ENCODE measurements at places on chromosomes 5 and 9. TPM values are rescaled to one million over a fixed set of nuclear protein-coding genes. Genes with fewer than 3 reads are reported as not detected.

DNA sequence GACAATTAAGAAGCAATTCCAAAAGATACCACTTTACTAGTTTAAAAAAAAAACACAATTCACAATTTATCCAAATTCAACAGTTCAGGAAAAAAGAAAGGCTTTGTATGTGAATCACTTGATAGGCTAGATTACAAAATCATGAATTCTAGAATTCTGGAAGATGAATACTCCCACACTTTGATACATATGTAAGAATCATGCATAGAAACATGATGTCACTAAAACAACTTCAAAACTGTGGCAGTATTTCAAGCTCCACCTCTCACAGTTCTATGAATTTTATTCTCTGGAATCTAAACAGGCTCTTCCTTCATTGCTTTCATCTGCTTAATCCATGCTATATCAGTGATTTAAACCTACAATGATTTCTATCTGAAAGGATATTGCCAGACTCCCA is 51.0 kb downstream of the GNAQ start:
- peak; percentile 64 for DNase-seq
- no peaks in the 10 kb centered on the region for H3K27me3 ChIP-seq
- H3K27ac ChIP-seq = no peak overlapping the region
- H3K4me1 ChIP-seq = peaks cover 8% of the 10 kb centered on the region
- H3K36me3 ChIP-seq = no peaks in the 10 kb centered on the region

DNA sequence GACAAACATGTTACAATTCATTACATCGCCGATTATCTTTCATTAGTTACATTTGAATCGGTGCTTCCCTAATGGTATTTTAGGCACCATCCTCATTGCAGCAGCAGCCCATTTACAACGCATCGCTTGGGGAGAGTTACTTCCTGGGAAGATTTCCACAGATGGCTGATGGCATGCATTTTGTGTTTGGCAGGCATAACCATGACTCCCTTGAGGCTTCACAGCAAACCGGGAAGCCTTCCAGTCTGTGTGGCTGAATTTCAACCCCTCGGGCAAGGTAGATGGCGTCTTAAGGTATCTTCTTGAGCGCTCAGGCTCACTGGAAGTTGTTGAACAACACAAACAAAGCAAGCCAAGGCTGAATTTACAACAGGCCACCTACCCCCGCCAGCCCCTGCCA is 1.6 kb upstream of the DNAH5 start:
- H3K36me3 ChIP-seq = no peaks in the 10 kb centered on the region
- no peak overlapping the region for H3K27ac ChIP-seq
- peak; percentile 69 for DNase-seq
- H3K4me1 ChIP-seq = no peaks in the 10 kb centered on the region

DNA sequence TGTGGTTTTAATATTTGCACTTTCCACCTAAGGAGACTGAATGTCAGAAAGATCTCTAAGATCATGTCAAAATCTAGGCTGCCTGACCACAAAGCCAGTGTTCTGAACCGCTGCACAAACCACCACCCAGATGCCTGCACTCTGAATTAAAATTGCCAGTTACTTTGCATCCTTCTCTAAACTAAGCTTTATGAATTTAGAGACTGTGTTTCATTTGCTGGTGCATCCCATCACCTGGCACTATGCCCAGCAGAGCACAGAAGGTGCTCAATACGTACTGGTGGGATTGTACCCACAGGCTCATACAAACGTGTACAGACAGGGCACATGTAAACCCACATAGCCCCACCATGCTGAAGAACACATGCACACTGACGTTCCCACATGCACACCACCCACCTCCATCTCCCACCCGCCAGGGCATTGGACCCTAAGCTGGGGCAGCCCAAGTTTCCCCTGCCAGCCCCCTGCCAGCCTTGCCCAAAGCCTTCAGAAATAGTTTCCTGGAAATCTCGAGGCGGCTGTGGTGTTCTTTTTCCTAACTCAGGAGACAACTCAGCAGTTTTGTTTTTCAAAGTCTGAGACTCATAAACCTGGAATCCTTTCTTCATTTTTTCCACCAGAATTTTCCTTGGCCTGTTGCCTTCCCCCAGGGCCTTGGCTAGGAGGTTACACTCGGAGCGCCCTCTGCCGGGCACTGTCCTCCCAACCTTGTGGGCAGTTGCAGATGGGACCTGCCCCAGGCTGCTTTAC is 9.6 kb upstream of the TRAF1 start:
- H3K27me3 ChIP-seq = no peaks in the 10 kb centered on the region
- peak overlapping the region; percentile 77 for H3K27ac ChIP-seq
- DNase-seq = peak; percentile 97
- H3K4me3 ChIP-seq = peak overlapping the region; percentile 9
- peaks cover 33% of the 10 kb centered on the region for H3K4me1 ChIP-seq

DNA sequence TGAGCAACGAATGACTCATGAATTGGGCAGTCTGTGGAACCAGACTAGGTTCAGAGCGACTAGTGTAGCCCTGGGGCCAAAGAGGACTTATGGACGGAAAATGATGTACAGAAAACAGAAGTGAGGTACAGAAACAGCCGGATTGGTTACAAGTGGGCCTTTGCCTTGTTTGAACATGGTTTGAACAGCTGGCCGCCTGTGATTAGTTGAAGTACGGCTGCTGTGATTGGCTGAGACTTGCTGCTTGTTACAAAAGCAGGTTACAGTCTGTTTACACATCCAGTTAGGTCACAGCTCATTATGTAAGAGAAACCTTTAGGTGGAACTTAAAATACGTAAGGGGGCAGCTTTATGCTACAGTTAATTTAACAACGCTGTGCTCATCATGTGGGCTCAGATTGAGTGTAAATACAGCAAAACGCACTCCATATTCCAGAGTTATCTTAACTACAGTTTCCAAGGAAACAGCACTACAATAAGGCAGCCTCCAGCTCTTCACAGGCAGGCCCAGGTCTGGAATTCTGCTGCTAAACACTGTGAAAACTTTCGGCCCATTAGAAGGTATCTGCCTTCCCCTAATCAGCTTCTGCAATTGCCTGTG is 6.5 kb downstream of the AMACR start:
- DNase-seq = peak; percentile 45
- peaks cover 3% of the 10 kb centered on the region for H3K36me3 ChIP-seq
- H3K27ac ChIP-seq = no peak overlapping the region

DNA sequence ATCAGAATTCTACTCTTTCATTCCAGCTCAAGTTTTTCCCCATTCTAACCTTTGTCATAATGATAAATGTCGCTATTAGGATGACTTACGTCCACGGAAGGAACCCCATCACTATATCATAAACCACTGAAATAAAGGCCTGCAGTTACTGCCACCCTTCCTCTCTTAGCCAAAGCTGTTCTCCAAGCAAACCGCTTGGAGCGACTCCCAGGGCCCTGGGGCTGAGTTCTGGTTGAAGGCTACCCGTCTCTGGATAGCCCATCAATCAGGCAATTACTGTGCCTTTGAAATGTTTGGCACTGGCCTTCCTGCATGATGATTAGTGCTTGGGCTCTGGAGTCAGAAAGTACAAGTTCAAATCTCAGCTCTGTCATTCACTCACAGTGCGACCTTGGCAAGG is 386.0 kb downstream of the SPOCK1 start:
- peak; percentile 51 for DNase-seq
- H3K4me3 ChIP-seq = no peak overlapping the region
- no peaks in the 10 kb centered on the region for H3K27me3 ChIP-seq
- no peaks in the 10 kb centered on the region for H3K36me3 ChIP-seq

DNA sequence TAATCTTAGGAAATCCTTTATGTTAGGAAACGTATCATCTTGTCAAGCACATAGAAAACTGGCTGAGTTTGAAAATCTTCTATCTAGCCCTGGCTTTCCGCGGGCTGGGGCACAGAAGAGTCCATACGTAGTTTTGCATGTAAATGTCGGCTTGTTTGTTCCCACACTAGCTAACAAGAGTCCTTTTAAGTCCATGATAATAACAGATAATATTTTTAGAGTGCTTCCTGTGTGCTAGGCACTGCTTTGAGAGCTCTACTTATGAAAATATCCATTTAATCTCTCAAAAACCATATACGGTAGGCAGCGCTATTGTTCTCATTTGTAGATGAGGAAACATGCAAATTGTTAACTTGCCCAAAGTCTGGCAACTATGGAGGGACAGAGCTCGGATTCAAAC is 40.5 kb downstream of the FYB1 start:
- H3K36me3 ChIP-seq = no peaks in the 10 kb centered on the region
- no peak overlapping the region for H3K27ac ChIP-seq
- peaks cover 2% of the 10 kb centered on the region for H3K27me3 ChIP-seq
- no peaks in the 10 kb centered on the region for H3K4me1 ChIP-seq

GRCh38 chr5:997711-998110 is 10.9 kb upstream of the NKD2 start:
- peaks cover 10% of the 10 kb centered on the region for H3K27me3 ChIP-seq
- DNase-seq = no peak
- no peaks in the 10 kb centered on the region for H3K36me3 ChIP-seq
- H3K27ac ChIP-seq = no peak overlapping the region
- H3K4me1 ChIP-seq = no peaks in the 10 kb centered on the region

GRCh38 chr5:84080908-84081307 is 303.8 kb downstream of the EDIL3 start:
- no peak overlapping the region for H3K27ac ChIP-seq
- DNase-seq = no peak
- no peaks in the 10 kb centered on the region for H3K27me3 ChIP-seq
- no peak overlapping the region for H3K4me3 ChIP-seq
- H3K4me1 ChIP-seq = no peaks in the 10 kb centered on the region

GRCh38 chr5:160023908-160024630 is 15.1 kb downstream of the TTC1 start:
- H3K27me3 ChIP-seq = no peaks in the 10 kb centered on the region
- H3K4me1 ChIP-seq = peaks cover 7% of the 10 kb centered on the region
- H3K4me3 ChIP-seq = no peak overlapping the region
- H3K27ac ChIP-seq = no peak overlapping the region

GRCh38 chr5:132054697-132055440 is 5.6 kb upstream of the IL3 start:
- no peaks in the 10 kb centered on the region for H3K4me1 ChIP-seq
- no peaks in the 10 kb centered on the region for H3K36me3 ChIP-seq
- H3K4me3 ChIP-seq = no peak overlapping the region
- no peak for DNase-seq

- H3K27me3 ChIP-seq = no peaks in the 10 kb centered on the region
- peak; percentile 71 for DNase-seq
- H3K4me1 ChIP-seq = no peaks in the 10 kb centered on the region
- H3K27ac ChIP-seq = no peak overlapping the region
Observed at GRCh38 chr9:21454149-21454548, 13.9 kb downstream of the IFNA1 start.

GRCh38 chr9:123418052-123418430 is 62.0 kb downstream of the CRB2 start:
- H3K4me1 ChIP-seq = no peaks in the 10 kb centered on the region
- H3K36me3 ChIP-seq = no peaks in the 10 kb centered on the region
- H3K27ac ChIP-seq = no peak overlapping the region
- DNase-seq = no peak
- no peak overlapping the region for H3K4me3 ChIP-seq

- H3K36me3 ChIP-seq = peaks cover 9% of the 10 kb centered on the region
- peak; percentile 45 for DNase-seq
- peak overlapping the region; percentile 75 for H3K4me3 ChIP-seq
- H3K4me1 ChIP-seq = peaks cover 14% of the 10 kb centered on the region
Observed at GRCh38 chr5:179805529-179806249, 977 bp downstream of the MGAT4B start.

DNA sequence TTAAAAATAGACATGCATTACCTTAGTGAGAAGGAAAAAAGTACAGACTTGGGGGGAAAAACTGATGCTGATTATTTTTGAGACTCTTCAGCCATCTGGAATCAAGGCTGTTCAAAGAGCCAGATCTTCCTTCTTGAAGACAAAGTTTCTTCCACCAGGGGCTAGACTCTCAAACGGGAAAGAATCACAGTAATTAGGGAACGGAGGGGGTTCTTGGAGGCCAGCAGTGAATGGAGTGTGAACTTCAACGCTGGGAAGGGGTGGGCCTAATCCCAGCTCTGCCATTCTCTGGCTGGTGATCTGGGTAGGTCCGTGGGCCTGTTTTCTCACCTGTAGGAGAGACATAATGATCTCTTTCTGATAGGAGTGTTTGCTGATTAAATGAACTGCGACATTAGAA is 21.1 kb upstream of the LHX2 start:
- no peaks in the 10 kb centered on the region for H3K27me3 ChIP-seq
- no peaks in the 10 kb centered on the region for H3K36me3 ChIP-seq
- no peak overlapping the region for H3K4me3 ChIP-seq
- no peaks in the 10 kb centered on the region for H3K4me1 ChIP-seq

DNA sequence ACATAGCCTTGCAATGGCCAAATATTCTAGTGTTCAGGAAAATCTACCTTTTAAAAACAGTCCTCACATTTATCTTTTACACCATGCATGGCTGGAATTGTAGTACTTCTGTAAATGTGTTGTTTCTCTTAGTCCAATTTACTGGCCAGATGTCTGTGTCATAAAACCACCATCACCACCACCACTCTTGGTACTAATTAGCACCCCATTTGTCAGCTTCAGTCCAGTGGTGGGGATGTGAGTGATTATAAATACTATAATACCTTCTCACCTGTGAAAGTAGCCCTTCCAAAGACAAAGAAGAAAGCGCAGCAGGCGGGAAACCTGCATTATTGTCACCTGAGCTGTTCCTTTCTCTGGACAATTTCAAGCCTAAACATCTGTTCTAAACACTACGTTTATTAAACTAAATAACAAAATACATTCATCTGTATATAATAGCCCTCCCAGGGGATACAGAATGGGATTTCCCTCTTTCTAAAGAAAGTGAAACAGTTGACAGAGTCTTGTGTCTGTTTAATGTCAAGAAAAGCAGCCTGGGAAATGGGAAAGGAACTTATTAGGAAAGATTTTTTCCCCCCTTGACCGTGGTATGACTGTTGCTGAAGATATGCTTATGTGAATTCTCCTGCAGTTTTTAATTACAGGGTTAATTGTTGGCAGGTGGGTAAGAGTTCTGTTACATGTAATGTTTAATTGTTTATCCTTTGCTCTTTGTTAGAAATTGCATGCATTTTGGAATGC is 144.5 kb upstream of the NUDT12 start:
- no peaks in the 10 kb centered on the region for H3K27me3 ChIP-seq
- no peak overlapping the region for H3K27ac ChIP-seq
- DNase-seq = peak; percentile 3

DNA sequence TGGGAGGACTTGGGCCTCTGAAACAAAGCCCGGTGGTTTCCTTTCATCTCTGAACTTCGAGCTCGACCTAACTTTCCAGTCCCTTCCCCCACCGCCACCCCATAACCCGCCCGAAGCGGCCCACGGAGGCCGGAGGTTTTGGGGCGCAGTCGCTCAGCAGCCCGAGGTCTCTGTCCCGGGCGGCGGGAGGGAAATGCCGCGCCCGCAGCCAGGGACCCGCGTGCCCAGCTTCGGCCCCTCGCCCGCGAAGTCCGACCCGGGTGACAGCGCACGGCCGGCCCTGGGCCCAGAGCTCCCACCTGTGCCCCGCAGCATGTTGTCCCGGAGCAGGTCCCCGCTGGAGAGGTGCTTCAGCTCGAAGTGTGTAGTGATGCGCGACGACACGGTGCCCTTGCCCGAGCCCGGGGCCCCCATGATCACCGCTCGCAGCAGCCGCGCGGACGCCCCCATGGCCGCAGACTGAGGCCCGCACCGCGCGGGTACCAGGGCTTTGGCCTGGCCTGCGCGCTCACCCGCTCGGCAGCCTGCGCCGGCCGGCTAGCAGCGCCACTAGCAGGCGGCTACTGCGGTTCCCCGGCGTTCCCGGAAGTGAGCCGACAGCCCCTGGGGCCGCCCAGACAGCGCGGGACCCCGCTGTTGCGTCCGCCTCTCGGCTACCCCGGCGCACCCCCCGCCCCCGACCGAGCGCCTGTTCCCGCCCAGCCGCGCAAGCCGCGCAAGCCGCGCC is at the start of gene AK3:
Gene AK3 (minus strand): TSS at position 565 of the 727 bp plus-strand sequence. CDS start 115 bp downstream, at position 450.
- no peaks in the 10 kb centered on the region for H3K36me3 ChIP-seq
- peak; percentile 87 for DNase-seq
- H3K4me3 ChIP-seq = peak within 1 kb of the TSS; percentile 95
- H3K4me1 ChIP-seq = no peaks in the 10 kb centered on the region

The PCDHGC5 gene
- 2.6 TPM for total RNA-seq

The MFAP3 gene
- total RNA-seq = 65.2 TPM

The NMUR2 gene
- total RNA-seq = not detected

The DND1 gene
- under 0.01 TPM for total RNA-seq

The SPATA31C1 gene
- not detected for total RNA-seq

Data from fibroblast of lung (primary cell).